NCI-H69 (cell line): ENCODE measurements at places on chromosomes 7 and 10.

DNA sequence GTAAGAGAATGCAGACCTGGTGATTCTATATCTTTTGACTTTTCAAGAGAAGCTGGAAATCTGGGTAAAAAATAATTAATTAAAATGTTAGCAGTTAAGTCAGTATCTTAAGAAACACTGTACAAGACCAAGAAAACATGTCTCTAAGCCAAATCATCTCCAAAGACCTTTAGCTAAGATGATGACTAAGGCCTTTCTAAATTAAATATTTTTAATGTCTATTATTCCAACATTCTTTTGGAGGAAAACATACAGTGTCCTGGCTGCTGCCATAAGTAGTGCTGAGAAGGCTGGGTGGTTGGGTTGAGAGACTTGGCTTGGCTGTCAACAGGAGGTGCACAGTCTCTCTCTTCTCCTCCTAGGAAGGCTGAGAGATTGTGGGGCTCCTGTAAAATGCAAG lies 20.3 kb downstream of the STARD3NL start:
- no peak for DNase-seq

- DNase-seq: no peak
These were observed 147.9 kb upstream of the SEMA3C start for GRCh38 chr7:81066797-81067196.

- DNase-seq: peak; percentile 3
These were observed 9.4 kb upstream of the HPS1 start for GRCh38 chr10:98456043-98456570.

GRCh38 chr10:47230482-47230881 lies 69.5 kb upstream of the GDF10 start:
- DNase-seq: no peak

- peak; percentile 79 for DNase-seq
These were observed 28.3 kb downstream of the WDR86 start for GRCh38 chr7:151381348-151382078.

- DNase-seq: no peak
These were observed 32.0 kb upstream of the ARHGAP22 start for GRCh38 chr10:48636901-48637300.

DNA sequence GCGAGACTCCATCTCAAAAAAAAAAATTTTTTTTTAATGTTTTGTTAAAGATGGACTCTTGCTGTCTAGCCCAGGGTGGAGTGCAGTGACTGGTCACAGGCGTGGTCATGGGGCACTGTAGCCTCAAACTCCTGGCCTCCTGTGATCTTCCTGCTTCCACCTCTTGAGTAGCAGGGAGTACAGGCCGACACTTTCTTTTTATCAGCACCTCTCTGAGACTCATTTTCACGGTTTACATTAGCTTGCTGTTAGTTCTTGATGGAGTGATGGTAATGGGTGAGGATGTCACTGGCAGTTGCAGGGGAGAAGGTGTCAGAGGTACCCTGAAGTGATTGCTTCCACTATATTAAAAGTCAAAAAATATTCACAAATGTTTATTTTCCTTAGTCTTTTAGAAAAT lies 95.3 kb upstream of the MTPN start:
- DNase-seq: no peak

GRCh38 chr10:29306688-29307087 lies 17.8 kb downstream of the LYZL1 start:
- DNase-seq: no peak

DNA sequence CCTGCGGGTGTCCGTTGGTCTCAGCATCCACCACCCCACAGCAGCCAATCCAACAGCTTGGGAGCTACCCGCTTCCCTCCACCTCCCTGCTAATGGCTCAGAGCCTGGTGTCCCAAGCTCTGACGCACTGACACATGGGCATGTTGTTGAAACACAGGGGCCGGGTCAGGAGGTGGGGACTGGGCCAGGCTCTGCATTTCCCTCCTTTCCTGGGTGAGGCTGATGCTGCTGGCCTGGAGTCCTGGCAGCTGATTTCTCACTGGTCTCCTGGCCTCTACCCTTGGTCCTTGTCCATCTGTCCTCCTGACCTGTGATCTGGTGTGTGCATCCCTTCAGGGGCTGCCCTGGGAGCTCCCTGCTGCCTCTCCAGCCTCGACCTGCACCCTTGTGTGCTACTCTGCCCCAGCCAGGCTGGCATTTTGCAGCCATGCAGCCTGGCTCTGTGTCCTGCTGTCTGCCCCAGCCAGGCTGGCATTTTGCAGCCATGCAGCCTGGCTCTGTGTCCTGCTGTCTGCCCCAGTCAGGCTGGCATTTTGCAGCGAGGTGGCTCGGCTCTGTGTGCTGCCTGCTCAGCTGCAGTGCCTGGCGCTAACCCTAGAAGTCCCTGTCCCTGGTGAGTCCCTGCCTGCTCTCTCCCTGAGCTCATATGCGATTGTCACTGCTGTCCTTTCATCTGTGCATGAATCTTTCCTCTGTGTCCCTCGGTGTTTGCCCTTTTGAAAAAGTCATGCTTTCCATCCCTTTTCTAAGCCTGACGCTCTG lies 14.0 kb downstream of the AMZ1 start:
- no peak for DNase-seq
